ENCODE measurements at places on chromosomes 3 and 15.

GRCh38 chr3:105828703-105829102 is 40.1 kb downstream of the CBLB start:
- peak; percentile 65 for DNase-seq

DNA sequence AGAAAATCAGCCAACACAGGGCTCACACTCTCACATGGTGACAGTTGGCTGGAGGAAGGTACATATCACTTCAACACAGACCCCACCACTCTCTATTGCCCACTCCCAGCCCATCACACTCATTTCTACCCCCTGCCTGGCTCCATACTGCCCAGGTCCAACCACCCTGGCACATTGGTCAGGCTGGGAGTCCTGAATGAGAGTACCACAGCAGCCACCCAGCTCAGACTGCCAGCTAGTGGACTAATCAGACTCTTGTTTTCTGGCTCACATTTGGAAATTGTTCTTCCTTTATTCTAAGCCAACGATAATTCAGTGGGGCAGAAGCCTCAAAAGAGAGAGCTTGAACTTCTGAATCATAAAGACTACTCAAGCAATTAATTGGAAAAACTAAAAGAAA is 20.0 kb downstream of the MRPL46 start:
- DNase-seq = no peak

DNA sequence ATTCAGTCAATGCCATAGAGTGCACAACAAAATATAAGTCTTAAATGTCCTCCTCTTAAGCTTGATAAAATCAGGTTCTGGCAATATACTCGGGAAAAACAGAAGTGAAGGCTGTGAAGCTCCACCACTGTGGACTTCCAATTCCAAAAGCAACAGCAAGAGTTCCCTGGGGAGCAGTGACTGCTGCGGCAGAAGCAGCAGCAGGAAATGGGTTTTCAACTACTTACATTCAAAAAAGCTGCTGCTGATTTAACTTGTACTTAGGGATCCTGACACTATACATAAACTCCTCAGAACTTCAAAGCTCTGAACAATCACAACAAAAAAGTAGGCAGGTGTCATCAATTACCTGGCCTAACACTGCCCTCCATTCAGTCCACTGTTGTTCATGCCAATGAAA is 4.7 kb downstream of the CEP152 start:
- DNase-seq = no peak

GRCh38 chr3:98806521-98806920 is 43.4 kb downstream of the ST3GAL6 start:
- DNase-seq = peak; percentile 56

DNA sequence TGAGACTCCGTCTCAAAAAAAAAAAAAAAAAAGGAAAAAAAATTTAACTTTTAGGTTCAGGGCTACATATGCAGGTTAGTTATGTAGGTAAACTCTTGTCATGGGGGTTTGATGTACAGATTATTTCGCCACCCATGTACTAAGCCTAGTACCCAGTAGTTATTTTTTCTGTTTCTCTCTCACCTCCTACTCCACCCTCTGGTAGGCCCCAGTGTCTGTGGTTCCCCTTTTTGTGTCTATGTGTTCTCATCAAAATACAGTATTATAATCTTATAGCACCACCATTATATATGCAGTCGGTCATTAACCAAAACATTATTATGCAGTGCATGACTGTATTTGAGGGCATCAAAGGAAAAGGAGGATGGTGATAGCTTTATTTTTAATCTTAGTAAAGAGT is 47.3 kb downstream of the CHP1 start:
- DNase-seq = no peak

DNA sequence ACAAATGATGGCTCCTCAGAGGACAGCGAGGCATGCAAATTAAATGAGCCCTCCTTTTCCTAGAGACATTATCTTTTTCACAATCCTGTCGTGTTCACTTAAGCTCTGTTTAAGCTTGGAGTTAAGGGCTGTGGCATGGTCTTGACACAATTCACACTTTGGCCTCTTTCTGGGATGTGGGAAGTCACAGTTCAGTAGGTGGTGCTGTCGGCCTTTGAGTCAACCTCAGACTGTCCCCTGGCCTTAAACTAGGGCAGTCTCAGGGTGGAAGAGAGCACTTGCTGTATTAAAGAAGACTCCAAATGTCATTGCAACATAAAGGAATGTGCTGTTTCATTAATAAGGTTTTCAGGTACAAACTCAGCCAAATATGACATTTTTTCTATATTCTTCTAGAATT is 351.0 kb downstream of the MCTP2 start:
- DNase-seq = no peak

DNA sequence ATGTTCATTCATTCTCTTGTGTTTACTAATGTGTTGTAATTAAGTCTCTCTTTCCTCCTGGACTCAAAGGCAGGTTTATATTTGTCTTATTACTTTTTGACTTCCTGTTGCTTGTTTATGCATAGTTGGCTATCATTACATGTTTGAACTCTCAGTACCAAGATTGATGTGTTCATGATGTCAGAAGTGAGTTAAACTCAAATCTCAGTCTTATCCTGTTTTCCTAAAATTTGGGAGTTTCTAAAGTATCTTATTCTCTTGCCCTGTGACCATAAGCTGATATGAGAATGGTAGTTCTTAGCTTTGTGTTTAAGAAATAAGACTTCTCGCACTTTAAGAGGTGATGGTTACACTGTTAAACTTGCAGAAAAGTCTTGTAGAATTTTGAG is 5.2 kb downstream of the GLCE start:
- peak; percentile 15 for DNase-seq

- DNase-seq = no peak
Observed at GRCh38 chr3:149647285-149647684, 10.5 kb downstream of the WWTR1 start.

- peak; percentile 76 for DNase-seq
Observed at GRCh38 chr3:156693166-156693565, 18.8 kb downstream of the TIPARP start.

DNA sequence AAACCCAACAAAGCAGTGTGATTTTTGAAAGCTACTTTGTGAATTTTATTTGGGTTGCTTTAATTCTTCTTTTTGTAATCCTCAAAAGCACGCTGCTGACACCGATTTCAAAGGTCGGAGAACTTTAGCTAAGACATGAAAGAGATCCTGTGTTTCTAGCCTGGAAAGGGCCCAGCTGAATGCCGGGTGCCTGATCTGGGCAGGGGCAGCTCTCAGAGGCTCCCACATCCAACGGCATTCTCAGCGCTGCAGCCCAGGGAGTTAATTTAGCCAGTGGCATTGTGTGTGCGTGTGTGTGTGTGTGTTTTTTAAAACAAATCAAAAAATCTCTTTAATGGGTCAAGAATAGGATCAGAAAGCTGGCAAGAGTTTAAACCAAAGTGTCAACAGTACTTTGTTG is 6.6 kb downstream of the RBP1 start:
- DNase-seq = no peak

DNA sequence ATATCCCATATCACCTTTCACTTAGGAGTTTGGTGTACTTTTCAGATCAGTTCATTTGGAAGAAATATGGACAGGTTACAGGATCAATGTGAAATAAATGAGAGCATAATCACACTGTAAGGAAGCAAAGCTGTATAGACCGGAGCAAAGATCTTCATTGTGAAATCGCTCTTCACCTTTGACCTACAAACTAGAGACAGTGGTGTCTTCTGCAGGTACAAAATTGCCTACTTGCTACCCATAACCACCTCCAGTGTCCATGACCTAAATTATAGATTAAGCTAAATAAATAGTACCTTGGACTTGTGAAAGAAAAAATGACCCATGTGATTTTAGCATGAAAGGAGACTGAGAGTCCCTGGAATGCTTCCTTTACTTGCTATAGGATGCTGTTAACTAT is 379.5 kb upstream of the SUCLG2 start:
- no peak for DNase-seq

GRCh38 chr3:194804796-194805195 is 119.1 kb downstream of the FAM43A start:
- DNase-seq = no peak

GRCh38 chr3:140828585-140828984 is 113.1 kb upstream of the SLC25A36 start:
- DNase-seq = no peak

DNA sequence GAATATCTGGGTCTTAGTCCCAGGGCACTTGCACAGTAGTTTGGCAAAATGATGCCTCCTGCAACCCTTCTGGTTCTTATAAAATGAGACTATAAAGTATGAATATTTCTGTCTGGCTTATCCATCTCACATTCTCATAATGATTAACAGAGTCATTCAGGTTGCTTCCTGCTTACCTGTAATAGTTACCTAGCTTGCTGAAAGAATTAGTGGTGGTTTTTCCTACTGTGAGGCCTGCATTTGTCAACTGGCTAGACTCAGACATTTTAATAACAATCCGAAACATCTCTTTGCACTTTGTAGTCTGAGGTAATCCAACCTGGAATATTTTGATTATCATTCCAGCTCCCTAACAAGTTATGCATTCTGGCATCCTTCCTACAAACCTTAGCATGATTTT is 75.6 kb upstream of the POU1F1 start:
- DNase-seq = no peak

GRCh38 chr3:132643366-132643765 is 16.2 kb downstream of the ACAD11 start:
- DNase-seq = no peak

DNA sequence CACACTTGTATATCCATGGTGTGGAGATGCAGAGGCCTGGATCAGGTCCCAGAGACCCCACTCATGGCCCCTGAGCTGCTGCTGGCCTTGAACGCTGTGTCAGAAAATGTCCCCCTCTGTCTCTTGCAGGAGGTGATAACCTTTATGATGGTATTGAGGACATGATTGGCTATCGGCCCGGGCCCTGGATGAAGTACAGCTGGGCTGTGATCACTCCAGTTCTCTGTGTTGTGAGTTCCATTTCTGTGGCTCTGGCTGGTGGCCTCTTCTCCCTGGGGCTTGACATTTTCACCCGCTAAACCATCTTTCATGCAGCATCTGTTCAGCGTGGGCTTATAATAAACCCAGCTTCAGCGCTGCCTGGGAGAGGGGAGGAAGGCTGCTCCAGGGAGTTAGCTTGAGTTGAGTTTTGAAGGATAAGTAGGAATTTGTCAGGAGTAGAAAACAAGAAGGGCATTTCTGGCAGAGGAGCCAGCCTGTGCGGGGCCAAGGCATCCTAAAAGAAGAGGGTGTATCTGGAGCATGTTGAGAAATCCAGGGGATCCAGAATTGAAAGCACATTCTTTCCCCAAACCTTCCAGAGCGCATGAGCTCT is 61.1 kb downstream of the GRIP2 start:
- DNase-seq = no peak

All from iris pigment epithelial cell (primary cell).